ENCODE measurements at places on chromosomes 2 and 18.

DNA sequence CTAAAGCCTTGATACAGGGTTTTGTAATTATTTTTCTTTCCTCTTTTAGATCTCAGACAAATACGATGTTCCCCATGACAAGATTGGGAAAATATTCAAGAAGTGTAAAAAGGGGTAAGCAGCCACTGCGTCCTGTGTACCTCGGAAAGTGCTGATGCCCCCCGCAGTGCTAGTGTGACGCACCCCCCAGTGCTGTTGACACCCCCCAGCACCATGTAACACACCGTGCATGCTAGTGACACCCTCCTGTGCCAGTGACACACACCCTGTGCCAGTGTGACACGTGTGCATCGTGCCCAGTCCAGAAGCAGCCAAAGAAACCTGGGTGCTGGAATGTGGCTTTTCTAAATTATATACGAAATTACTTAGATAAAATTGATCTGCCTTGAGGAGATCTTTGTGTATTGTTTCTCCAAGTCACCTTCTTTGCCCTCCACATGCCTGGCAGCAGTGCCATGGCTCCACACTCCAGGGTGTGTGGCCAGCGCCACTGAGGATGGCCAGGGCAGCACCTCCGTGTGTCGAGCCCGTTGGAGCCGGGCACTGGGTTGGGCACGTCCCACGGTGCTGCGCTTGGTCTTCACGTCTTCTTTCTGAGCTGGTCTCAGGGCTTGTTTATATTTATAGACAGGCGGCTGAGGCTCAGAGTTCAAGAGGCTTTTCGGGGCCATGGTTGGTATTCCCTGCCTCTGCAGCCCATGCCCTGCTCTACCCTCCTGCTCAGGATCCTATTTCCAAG, 44.3 kb upstream of the KLF11 start:
- no peak for DNase-seq

DNA sequence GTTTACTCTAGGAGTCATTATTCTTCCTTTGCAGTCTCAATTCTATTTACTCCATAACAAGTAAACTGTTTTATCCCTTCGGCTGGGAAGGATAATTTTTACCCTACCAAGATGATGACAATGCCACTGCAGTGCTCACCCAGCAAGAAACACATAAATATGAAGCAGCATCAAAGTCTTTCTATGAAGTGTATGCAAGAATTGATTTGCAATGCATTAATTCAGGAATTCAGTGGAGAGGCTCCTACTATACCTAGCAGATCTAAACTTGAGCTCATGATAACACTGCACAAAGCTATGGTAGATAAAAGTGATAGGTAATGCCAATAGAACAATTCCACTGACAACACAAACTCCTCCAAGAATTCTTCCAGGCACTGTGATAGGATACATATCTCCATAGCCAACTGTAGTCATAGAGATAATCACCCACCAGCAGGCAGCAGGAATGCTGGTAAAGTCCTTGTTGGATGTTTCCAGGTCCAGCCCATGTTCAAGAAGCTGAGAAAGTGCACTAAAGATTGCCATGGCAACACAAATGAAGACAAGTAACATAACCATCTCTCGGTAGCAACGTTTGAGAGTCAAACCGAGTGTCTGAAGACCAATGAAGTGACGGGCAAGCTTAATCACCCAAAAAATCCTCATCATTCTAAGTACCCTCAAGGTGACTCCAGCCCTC, 49.9 kb downstream of the KCNG3 start:
- no peak for DNase-seq

DNA sequence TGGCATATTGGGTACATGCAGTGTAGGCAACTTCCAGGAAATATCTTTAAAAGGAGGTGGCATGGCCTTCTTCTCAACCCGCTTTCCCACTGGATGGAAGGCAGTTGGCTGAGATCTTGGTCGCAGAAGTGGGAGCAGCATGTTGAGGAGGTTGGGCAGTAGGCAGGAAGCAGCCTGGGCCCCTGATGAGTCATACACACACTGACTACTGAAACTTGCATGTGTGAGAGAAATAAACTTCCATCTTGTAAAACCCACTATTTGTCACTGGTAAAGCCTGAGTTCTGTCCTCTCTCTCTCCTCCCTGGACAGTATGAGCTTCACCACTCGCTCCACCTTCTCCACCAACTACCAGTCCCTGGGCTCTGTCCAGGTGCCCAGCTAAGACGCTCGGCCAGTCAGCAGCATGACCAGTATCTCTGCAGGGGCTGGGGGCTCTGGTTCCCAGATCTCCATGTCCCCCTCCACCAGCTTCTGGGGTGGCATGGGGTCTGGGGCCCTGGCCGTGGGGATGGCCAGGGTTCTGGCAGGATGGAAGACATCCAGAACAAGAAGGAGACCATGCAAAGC, 233.8 kb upstream of the SPRED2 start:
- DNase-seq = no peak

- no peak for DNase-seq
Observed at GRCh38 chr18:39801010-39801409, 2154.0 kb upstream of the PIK3C3 start.

DNA sequence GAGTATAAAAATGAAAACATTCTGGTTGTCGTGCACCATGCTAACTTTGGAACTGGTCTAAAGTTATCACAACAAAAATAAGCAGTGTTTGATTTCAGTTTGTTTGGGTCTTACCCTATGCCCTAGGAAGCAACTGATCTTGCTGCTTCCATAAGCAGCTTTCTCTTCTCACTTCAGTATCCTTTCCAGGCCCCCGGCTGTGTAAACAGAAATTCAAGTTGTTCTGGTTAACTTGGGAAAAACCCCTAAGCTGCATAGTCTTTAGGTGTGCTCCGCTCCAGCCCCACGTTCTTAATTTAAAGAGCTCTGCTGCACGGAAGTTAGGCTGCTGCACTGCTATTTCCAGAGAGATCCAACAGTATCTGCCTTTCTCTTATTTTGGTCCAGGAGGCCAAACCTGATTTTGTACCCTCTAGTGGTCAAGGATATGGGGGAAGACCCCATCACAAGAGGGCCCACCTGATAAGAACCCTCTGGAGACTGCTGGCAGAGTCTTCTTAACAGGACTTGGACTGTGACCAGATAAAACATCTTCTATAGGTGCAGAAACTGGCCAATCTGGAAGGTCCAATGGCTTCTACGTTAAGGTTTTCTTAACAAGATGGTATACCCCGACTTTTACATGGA, 69.1 kb downstream of the FEZ2 start:
- no peak for DNase-seq

All from activated CD4-positive, alpha-beta T cell treated with anti-CD3 and anti-CD28 coated beads, Interleukin-2, amount 50 U/mL, for 48 hours (primary cell).